ENCODE measurements at places on chromosomes 11 and 22.
A peak's percentile ranks its signal among the peaks of the same experiment; 100 is the strongest.

- peak; percentile 64 for DNase-seq
These were observed 953.2 kb downstream of the LRRC4C start for GRCh38 chr11:40506226-40506625.

GRCh38 chr11:59152312-59152951 is 9.8 kb downstream of the FAM111A start:
- DNase-seq = no peak

- DNase-seq = no peak
These were observed 17.4 kb upstream of the YWHAH start for GRCh38 chr22:31926969-31927368.

GRCh38 chr11:10858439-10859325 is 829 bp upstream of the ZBED5 start:
- DNase-seq = peak; percentile 80

DNA sequence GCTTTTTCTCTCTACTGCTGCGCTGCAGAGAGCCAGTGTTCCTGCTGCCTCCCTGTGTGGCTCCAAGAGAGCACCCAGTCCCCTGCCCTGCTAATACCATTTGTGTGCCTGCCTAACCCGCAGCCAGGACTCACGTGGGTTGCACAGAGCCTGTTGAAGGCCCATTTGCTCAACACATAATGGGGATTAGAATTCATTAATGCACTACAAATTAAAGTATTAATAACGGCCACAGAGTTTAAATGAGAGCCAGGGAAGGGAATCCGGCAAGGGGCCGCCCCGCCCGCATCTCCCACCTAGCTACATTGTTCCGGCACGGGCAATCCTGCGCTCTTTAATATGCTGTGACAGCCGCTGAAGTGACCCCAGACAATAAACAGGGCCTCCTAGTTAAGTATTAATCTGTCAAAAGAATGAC is 211.3 kb downstream of the NXPE2 start:
- no peak for DNase-seq

DNA sequence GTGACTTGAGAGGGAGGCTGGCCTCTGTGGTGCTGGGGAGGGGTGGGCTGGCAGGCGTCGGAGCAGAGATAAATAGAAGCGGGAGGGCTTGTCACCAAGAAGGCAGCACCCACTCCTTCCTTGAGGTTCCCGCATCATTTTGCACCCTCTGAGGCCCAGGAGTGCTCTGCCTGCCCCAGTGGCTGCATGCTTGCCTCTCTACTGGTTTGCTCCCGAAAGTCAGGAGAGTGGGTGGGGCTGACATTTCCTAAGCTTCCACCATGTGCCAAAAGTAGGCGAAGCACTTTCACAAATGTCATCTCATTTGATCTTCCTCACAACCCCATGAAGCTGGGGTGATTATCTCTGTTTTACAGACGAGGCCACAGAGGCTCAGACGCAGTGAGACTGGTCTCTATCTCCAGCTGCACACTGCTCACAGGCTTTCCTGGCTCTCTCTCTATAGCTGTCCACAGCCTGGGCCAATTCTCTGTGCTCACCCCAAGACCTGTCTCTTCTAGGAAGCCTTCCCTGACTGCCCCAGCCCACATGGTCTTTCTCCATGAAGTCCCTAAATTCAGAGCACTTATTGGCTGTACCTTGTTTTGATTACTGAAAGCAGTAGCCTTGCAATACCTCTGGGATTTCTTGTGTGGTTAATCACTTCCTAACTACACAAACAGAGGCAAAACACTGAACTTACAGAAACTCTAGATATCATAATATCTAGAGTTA is 2.6 kb upstream of the UCP3 start:
- no peak for DNase-seq

DNA sequence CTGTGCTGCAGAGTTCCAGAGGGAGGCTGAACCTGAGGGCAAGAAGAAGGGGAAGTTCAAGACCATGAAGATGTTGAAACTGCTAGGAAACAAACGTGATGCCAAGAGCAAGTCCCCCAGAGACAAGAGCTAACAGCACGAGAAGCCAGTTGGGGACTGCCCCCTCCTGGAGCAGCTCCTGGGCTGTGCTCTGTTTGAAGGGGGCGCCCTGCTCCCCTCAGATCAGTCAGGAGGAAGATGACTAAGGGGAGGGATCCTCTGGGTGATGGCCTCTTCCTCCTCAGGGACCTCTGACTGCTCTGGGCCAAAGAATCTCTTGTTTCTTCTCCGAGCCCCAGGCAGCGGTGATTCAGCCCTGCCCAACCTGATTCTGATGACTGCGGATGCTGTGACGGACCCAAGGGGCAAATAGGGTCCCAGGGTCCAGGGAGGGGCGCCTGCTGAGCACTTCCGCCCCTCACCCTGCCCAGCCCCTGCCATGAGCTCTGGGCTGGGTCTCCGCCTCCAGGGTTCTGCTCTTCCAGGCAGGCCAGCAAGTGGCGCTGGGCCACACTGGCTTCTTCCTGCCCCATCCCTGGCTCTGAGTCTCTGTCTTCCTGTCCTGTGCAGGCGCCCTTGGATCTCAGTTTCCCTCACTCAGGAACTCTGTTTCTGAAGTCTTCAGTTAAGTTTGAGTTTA is 12.6 kb downstream of the C22orf23 start:
- DNase-seq = no peak

DNA sequence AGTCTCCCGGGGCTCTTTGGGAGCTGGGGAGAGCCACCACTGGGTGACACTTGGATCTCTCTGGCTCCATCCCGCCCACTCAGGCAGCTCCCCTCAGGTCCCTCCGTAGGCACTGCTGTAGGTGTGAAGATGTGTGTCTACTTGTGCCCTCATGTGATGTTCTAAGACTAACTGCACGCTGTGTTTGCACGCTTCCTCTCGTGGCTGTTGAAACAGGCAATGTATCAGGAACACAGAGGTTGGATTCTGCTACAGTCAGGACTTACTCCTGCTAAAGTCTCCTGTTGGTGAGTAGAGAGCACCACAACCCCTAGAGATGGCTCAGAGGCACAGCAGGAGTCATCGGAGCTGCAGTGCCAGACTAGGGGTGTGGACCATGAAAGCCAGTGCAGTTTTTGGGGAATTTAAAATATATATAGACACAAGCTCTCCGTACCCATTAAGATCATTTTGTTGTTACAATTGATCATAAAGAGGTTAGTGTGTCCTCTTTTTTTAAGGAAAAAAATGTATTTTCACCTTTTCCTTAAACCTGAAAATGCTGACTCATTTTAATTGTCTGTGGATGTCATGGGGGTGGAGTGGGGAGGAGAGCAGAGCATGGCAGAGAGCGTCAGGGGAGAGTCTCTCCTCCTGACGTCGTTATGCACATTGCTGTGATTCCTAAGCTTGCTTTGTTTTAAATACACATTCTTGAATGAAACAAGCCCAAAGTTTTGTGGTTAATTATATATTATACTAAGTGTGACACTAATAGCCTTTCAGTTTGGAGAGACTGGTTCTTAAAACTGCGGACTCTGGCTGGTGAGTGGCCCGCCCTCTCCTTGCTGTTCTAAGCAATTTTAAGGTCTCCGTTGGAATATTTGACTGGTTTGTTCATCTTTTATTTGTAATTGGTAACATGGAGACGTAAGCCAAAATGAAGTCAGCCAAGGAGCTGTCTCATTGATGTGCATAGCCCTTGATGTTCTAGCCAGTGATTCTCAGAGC is 16.2 kb upstream of the CTTN start:
- DNase-seq = peak; percentile 50

DNA sequence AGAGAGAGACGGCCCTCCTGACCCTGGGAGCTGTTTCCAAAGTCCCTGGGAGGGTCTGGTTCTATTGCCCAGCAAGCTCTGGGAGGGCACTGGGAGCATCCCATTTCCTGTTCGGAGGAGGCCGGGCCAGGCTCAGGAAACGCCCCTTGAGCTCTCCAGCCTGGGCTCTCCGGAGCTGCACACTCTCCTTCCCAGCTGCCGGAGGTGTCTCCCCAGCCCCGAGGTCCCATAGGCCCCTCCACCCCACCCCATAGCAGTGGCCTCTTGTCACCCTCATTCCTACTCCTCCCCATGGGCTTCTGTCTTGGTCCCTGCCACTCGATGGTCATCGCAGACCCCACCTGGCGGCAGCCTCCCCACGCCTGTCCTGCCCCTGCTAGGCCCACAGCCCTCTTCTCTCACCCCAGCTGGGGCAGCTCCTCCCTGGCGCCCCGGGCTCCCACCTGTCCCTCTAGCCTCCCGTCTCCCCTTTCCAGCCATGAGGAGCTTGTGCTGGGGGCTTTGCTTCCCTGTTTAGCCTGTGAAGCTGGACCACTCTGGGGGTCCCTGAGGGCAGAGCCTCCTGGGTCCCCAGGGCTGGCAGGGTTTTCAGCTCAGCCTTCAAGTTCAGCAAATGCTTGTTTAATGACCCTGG is 2.8 kb downstream of the TSPAN32 start:
- peak; percentile 32 for DNase-seq

GRCh38 chr11:32137263-32137662 is 46.4 kb downstream of the RCN1 start:
- DNase-seq = no peak

DNA sequence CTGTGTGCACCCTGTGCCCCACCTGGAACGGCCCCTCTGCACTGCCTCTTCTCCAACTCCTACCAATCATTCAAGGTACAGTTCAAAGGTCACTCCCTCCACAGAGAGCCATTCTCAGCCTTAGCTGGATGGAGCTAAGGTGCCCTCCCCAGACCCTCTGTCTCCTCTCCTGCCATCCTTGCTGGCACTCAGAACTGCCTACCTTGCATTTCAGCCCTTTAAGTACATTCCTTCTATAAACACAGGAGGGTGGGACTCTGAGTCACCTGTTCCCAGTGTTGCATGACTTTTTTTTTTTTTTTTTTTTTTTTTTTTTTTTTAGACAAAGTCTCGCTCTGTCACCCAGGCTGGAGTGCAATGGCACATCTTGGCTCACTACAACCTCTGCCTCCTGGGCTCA is 8.6 kb downstream of the TTLL1 start:
- no peak for DNase-seq

DNA sequence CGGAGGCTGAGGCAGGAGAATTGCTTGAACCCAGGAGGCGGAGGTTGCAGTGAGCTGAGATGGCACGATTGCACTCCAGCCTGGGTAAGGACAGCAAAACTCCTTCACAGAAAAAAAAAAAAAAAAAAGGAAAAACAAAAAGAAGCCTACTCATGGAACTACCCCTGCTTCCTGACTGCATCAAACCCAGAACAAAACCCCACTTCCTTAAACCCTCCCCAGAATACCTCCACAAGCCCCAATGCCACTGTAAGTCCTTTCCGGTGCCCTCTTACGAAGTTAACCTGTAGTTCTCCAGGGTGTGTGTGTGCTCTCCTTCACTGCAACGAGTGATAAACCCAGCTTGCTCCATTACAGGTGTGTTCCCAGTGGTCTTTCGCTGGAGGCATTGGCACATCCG is 8.6 kb upstream of the TOLLIP start:
- DNase-seq = no peak

DNA sequence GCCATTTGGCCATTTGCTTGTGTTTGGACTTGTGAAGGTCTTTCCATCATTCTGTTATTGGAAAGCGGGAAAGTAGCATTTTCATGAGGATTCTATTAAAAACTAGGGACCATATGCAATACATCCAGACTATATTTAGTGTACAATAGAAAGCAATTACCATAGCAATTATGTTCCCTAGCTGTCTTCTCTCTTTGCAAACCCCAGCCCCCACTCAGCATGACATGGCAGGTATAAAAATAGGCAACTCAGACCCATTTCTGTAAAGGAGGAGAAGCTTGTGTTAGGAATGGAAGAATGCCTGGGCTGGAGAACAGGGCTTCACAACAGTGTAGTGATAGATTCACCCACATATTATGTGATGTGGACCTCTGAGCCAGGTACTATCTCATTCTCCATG is 12.4 kb downstream of the OR51B6 start:
- DNase-seq = no peak

DNA sequence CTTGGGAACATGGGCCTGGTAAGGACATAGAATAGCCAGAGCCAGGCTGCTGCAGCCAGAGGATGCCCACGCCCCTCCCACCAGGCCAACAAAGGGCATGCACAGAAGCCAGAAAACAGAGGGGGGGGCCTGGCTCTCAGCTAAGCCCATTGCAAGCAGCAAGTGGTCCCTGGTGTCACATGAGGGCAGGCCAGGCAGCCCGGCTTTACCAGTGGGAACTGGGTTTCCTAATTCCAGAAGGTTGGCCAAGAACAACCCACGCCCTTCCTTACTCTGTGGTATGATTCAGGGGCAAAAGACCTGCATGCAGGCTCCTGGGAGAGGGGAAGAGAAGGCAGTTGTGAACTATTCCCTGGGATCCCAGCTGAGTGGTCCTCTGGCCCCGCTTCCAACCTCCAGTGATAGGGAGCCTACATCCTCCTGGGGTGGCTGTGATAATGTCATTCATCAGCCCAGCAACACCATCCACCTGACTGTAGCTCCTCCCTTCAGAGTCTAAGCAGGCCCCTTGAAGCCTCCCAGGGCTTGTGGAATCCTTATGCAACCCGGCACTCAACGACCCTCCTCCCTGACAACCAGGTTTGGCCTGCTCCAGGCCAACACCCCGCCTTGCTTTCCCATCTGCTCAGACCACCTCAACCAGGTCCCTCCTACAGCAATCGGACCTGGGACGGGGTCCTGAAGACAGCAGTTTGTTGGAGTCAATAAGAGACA is 62.1 kb upstream of the LMO1 start:
- DNase-seq = peak; percentile 4

GRCh38 chr11:134045799-134046635 is 22.9 kb upstream of the JAM3 start:
- DNase-seq = no peak

DNA sequence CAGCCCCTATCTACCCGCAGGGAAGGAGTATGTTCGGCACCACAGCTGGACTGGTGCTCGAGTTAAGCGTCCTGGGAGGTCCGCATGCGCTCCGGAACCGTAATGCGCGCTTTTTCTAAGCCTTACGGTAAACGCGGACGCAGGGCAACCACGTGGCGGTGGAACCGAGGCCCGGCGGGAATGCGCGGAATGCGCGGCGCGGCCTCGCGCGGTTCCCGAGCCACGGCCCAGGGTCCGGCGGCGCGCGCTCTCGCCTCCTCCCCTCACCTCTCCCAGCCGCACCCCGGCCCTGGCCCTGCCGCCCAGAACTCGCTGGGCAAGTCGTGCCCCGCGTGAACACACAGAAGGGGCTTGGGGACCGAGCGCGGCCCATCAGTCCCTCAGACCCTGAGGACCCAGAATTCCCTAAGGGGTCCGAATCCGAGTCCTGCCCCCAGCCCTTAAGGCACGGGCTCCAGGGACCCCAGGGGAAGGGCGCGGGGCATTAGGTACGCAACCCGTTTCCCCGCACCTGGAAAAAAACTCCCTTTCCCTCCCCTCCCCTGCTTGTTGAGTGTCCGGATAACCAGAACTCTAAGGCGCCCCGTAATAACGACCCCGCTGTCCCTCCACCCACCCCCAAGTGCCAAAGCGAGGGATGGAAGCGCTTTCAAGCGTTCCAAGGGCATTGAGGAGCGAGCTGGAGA is 4.3 kb upstream of the CCND1 start:
- peak; percentile 94 for DNase-seq

DNA sequence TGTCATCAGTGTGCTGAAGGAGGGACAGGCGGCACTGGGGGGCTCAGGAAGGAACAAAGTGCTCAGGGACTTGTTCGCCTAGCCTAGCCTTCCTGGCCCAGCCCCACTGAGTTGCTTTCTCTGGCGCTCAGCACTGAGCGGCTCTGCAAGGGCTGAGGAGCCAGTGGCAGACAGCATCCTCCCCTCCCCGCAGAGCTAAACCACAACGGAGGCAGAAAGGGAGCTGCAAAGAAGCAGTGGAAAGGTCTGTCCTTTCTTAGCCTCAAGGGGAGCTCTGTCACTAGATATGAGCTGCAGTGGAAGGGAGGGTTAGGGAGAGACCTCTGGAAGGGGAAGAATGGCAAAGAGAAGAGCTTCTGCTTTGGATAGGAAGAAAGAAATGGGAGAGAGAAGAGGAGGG is 89.7 kb upstream of the PHOX2A start:
- DNase-seq = peak; percentile 7

Data from lung (tissue), 17 donors.